ENCODE measurements at places on chromosomes 3 and 15. TPM values are rescaled to one million over a fixed set of nuclear protein-coding genes. Genes with fewer than 3 reads are reported as not detected.

SHC4 gene
- 1.2 TPM for polyA plus RNA-seq

CFAP91 gene
- polyA plus RNA-seq: 6.0 TPM

- DNase-seq: no peak
Measured at GRCh38 chr15:40091861-40092255, 16.8 kb downstream of the BMF start.

DNA sequence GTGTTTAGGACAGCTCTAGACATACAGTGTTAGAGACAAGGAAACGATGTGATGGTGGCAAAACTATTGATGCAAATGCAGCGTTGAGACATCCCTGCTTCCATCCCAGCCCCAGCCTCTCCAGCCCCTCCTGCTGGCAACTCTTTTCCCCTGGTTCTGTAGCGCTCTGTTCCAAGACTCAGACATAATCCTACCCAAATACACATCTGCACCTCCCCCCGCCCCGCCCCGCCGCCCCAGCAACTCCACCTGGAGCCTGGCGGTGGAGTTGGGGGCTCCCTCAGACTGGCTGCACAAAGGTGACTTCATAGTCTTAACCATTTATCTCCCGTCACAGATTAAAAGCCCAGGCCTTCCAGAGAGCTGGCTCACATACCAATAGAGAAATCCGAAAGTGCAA, 7.2 kb upstream of the SEC22A start:
- DNase-seq: no peak

MEIS2 gene
- 39.8 TPM for polyA plus RNA-seq

DNA sequence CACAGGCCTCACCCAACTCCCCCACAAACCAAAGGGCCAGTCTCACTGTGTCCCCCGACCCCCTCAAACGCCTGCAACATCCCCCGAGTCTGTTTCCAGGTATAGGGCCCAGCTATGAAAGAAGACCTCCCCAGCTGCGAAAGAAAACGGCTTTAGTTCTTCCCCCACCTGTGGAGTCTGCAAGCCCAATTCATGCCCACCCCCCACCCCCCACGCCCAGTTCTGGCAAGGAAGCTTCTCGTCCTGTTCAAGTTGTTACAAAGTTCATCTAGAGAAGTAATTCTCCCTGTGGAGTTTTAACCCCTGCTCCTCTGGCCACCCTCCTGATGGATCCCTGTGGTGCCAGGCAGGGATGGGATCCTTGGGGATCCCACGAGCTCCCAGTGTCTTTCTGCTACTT, 54.4 kb downstream of the CCDC66 start:
- no peak for DNase-seq

MRAS gene
- polyA plus RNA-seq: 24.3 TPM

DNA sequence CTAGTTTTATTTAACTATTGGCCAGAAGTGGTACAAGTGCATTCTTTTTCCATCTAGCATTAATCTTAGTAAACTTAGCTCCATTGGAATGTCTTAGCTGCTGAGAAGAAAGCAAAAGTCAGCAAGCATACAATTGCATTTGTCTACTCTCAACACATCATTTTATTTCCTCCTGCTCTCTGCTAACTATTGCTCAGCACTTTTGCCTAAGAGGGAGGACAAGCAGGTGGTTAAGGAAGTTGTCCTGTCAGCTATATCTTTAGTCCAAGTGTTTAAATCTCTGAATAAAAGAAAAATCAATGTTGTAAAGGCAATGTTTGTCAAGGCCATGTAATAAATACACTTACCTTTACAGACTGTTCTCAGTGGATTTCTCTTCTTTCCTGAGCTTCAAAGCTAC, 51.0 kb downstream of the FHIT start:
- no peak for DNase-seq

- no peak for DNase-seq
Measured at GRCh38 chr3:64196236-64196929, 28.9 kb downstream of the PRICKLE2 start.

DNA sequence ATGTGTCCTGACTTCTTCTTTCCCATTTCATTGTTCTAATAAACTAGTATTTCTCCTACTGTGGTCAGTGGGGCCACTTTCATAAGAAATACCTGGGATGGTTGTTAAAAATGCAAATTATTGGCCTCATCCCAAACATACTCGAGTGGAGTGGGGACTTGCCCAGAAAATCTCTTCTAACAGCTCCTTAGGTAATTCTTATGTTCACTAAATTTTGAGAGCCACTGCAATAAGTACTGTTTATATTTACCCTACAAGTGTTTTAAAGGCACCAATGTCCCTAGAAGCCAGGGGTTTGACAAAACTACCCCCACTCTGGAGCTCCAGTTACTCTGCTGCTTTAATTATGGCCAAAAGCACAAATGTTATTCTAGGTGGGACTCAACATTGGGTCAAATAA, 70.0 kb upstream of the ACP3 start:
- no peak for DNase-seq

DNA sequence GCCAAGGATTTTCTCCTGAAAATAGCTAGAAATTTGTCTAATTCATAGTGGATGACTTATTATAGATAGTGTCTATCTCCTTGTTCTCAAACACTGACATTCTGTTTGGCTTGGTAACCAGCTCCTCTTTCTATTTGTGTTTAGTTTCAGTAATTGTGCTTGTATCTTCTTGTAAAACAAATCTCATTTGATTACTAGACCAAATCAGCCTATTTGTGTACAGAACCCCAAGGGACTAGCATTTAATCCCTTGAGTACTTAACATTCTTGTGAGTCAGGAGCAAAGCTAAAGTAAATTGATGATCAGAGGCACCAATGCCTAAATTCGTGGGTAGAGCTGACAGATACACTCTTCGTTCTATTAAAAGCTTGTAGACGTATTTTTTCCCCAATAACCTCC, 306.5 kb upstream of the SLITRK3 start:
- no peak for DNase-seq

GRCh38 chr3:134964226-134964625, 169.2 kb downstream of the EPHB1 start:
- no peak for DNase-seq

DNA sequence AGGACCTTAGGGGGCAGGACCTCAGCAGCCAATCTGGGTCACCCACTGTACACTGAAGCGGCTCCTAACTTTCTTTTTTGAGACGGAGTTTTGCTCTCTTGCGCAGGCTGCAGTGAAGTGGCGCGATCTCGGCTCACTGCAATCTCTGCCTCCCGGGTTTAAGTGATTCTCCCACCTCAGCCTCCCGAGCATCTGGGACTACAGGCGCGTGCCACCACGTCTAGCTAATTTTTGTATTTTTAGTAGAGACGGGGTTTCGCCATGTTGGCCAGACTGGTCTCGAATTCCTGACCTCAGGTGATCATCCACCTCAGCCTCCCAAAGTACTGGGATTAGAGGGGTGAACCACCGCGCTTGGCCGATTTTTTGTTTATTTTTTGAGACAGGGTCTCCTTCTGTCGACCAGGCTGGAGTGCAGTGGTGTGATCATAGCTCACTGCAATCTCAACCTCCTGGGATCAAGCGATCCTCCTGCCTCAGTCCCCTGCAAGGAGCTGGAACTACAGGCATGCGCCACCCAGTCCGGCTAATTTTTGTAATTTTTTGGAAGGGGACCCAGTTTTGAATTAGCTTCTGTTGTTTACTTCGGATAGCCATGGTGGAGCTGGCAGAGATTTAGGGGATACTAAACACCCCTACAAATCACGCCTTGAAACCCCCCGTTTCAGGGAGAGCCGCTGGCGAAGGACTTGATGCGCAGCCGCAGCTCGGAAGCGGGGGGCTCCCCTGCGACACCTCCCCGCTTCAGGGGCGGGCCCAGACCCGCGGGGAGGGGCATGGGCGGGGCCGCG, 1.5 kb upstream of the CLK3 start:
- peak; percentile 86 for DNase-seq

DNA sequence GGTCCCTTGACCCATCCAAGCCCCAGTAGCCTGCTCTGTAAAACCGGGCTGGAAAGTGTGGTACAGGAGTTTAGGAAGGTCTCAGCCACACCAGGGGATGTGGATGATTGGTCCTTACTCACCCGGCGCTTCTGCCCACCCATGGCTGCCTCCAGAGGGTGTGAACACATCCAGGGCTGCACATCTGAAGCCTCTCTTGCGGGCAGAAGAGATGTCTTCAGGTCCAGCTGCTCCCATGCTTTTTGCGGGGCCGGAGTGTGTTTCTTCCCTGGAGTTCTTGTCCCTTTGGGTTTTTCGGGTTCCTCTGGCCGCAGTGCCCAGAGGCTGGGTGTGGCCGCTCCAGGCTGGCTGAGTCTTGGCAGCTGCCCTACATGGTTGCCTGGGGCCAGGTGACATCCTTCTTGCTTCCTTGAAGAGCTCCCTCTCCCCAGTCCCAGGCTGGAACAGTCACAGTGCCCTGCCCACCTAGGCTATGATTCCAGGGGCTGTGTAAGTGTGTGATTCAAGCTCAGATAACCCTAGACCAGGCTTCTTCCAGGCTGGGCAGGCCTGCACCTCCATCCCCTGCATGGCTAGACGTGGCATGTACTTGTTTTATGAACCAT, 33.9 kb downstream of the HDAC11 start:
- DNase-seq: no peak

P2RY1 gene
- polyA plus RNA-seq: 15.6 TPM

CASR gene
- polyA plus RNA-seq: not detected

PLA1A gene
- polyA plus RNA-seq: 0.60 TPM

- DNase-seq: peak; percentile 55
Measured at GRCh38 chr15:96325541-96326327, 4.8 kb upstream of the NR2F2 start.

DNA sequence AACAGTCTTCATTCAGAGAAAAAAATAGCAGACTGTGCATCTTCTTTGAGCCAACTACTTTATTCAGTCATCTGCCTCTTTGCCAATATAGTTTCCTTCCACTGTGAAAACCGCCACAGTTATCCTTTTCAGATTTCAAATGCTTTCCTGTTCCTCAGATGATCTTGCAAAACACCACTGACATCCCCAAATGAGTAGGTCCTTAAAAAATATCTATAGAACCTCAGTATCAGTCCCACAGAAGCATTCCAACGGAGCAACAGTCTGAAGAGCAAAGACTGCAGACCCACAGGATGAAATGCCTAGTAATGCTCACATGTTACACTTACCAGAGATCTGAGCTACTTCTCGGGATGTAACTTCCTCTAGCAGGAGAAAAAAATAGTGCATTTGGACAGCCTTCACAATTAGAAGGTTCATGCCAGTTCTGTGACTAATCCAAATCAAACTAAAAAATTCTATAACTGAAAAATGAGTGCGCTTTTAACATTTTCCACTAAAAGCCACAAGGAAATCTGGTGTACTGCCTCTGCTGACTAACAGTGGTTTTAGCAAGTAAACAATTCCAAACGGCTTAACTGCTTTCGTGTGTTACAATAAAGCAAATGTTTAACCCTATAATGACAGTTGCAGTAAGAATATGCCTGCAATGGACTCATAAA, at the start of gene ANKRD28:
TSS of gene ANKRD28 (minus strand) at position 338 of the 662 bp plus-strand sequence. CDS start 1,458 bp downstream, outside the sequence.
- DNase-seq: peak; percentile 69

DNA sequence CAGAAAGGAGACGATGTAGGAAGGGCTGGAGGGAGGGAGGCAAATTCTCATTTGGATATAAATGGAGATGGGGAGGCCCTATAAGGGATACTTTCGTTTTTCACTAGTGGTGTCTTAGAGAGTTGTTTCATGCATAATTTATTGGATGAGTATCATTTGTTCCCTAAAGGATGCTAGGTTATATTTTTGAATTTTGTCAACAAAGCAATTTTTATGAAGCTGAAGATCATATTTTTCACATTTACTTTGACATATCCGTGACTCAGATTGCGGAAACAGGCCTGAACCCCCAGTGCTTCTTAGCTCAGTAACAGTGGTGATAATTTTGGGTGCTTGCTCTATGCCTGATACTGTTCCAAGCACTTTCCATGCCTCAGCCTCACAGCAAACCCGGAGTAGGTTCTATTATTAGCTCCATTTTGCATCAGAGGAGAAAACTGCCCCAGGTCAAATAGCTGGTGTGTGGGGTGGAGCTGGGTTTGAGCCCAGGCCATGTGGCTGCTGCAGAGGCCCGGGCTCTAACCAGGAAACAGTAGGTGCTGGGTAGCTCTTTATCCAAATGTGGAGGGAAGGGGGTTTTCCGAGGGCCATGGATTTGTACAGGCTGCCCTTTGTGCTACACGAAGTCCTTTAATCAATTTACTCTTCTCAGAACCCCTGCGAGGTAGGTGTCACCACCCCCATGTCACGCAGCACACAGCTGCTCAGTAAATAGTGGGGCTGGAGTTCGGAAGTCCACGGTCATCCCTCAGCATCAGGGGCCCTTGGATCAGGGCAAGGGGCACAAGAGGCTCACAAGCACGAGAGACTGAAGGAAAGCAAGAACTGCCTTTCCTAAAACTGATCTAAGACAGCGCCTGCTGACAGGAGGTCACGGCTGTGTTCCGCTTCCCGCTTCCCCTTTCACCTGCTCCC, 99.1 kb downstream of the SLC49A4 start:
- no peak for DNase-seq

GOLGA8J gene
- polyA plus RNA-seq: 1.8 TPM

GRCh38 chr15:56042982-56043980, 49.9 kb upstream of the NEDD4 start:
- DNase-seq: no peak

MUC20 gene
- polyA plus RNA-seq: 14.2 TPM

SLC6A1 gene
- 4.8 TPM for polyA plus RNA-seq

DNA sequence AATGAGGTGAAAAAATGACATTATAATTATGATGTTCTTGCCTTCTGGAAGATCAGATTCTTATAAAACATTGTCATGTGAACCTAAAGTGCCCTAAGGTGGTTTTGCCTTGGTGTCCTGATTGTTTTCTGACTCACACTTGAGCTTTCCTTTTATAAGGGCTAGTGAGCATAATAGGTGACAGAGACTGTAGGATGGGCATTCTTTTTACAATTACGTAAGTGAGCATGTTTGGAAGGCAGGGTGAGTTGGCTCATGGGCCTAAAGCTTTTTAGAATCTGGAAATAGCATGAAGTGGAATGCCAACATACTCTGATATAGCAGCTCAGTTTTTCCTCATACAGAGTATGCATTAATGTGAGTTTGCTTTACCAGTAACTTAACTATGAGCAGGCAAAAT, 41.2 kb downstream of the CRYBG3 start:
- no peak for DNase-seq

KBTBD13 gene
- polyA plus RNA-seq: 0.89 TPM

- no peak for DNase-seq
Measured at GRCh38 chr3:98754483-98754882, 8.7 kb upstream of the ST3GAL6 start.

- DNase-seq: no peak
Measured at GRCh38 chr15:66855041-66855440, 153.0 kb downstream of the SMAD6 start.

DNA sequence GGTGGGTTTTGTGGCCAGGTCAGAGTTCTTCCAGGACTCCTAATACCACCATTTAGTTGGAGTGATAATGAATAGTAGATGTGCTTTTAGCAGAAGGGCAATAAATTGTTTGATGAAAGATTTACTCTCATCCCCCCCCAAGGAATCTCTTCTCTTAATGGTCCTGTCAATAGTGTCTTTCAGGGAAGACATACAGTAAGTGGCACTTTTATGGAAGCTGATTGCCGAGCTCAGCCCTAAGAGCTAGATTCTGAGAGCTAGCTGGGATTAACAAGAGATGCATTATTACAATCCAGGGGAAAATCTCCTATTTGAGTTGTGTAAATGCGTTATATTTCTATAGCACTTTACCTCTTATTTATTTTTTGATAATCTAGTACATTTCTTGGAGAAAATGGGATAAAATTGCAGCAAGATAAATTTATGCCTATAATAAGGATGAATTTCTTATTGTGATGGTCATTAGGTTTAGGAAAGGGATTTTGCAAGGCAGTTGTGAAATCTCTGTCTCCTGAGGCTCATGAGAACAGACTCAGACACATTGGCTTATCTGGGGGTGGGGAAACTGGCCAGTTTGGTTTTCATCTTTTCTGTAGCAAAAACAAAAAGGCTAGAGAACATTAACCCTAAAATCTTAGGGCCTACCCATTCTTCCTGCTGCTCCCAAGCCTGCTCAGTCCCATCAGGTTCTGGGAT, 41.6 kb upstream of the CLSTN2 start:
- no peak for DNase-seq
